Pancreas (tissue), 10 donors: ENCODE measurements at places on chromosomes 16 and 17. TPM values are rescaled to one million over a fixed set of nuclear protein-coding genes. Genes with fewer than 3 reads are reported as not detected.

- no peak for DNase-seq
Observed at GRCh38 chr17:39838057-39838456, 26.1 kb downstream of the IKZF3 start.

GRCh38 chr17:14813649-14814370 is 451.3 kb downstream of the PMP22 start:
- DNase-seq, result peak; percentile 17

GRCh38 chr17:40536295-40537171 is 28.7 kb downstream of the CCR7 start:
- no peak for DNase-seq

DNA sequence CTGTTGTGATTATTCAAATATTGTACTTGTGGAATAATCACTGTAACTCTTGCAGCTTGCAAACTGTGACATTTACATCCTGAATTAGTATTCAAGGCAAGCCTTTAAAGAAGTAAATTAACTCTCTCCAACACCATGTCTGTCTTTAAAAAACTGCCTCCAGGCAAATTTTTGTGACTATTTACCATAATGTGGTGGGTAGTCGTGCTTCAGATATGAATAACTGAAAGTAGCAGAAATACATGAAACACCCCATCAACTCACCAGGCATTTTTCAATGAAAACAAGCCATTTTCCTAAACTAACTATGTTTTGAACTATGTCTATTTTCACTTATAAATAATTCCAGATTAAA is 217.4 kb upstream of the PSMD7 start:
- DNase-seq, result no peak

GRCh38 chr17:62870030-62870541 is 62.0 kb upstream of the MARCHF10 start:
- DNase-seq, result no peak

- DNase-seq, result no peak
Observed at GRCh38 chr16:27238016-27238587, 30.5 kb downstream of the NSMCE1 start.

The ZSCAN10 gene
- 0.35 TPM for total RNA-seq

- no peak for DNase-seq
Observed at GRCh38 chr16:84183911-84184591, 2.8 kb downstream of the TAF1C start.

DNA sequence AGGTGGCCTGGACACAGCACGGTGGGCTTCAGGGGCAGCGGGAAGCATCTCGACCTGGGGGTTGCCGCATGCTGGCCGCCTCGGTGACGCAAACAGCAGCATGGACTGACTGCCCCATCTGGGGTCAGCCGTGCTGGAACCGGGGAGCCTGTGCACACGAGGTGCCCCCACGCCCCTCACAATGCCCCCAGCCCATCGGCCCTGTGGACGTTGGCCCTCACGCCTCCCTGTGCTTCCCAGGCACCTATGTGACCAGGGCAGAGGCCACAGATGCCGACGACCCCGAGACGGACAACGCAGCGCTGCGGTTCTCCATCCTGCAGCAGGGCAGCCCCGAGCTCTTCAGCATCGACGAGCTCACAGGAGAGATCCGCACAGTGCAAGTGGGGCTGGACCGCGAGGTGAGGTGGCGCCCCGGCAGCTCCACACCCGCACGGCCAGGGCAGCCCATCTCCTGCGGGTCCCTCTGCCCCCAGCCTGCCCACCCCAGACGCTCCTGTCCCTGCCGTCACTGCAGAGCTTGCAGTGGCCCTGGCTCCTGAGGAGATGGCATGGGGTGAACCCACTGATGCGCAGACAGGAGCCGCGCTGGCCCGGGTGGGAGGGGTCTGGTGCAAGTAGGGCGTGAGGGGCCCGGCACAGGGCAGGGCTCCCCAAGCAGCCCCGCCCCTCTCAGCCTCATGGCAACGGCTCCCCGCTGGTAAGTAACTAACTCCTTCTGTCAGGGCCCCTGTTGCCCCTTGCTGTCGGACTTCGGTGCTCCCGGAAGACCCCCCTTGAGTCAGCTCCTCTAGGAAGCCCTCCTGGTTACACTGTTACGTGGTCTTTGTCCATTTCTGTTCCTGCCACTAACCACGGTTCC is 13.6 kb downstream of the CDH15 start:
- peak; percentile 77 for DNase-seq

DNA sequence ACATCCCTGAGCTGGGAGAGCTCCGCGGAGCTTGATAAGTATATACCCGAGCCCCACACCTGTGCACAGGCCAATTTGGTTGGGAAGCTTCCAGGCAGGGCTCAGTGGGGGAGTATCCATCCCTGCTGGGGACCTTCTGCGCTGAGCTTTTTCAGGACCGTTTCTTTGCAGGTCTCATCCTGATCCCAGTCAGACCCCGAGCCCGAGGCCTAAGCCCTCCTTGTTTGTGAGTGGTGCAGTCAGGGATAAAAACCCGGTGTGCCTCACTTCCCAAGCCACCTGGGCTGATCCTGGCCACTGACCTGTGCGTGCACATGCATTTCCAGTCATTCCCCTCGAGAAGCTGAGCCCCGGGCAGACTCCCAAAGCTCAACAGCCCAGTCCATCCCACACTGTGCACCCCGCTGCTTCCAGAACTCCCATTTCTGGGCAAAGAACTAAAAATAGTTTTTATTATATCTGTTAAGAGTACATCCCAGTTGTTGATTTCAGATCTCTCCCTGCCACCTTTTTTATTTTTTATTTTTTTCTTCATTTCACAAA is 27.3 kb upstream of the NAT9 start:
- DNase-seq, result no peak

The CSH1 gene
- total RNA-seq, result not detected

The MYH11 gene
- total RNA-seq, result 1.6 TPM

The PMFBP1 gene
- total RNA-seq, result 2.2 TPM

DNA sequence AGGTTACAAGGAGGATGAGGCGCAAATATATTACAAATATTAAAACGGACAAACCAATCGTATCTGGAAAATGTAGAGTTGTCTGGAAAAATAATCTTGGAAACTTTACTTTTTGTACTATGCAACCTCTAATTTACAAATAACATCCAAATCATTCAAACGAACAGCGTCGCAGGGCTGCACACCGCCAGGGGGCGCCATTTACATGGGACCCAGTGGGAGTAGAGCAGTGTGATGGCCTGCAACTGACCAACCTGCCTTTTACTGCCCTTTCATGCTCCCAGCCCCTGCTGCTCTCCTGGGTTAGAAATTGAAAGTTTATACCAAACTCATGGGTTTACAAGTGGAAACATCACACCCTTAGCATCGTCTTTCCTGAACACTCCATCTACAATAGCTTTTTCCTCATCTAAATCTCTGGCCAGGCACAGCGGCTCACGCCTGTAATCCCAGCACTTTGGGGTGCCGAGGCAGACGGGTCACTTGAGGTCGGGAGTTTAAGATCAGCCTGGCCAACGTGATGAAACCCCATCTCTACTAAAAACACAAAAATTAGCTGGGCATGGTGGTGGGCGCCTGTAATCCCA is 10.0 kb downstream of the PITPNC1 start:
- DNase-seq, result no peak

The PPP1R27 gene
- total RNA-seq, result not detected

DNA sequence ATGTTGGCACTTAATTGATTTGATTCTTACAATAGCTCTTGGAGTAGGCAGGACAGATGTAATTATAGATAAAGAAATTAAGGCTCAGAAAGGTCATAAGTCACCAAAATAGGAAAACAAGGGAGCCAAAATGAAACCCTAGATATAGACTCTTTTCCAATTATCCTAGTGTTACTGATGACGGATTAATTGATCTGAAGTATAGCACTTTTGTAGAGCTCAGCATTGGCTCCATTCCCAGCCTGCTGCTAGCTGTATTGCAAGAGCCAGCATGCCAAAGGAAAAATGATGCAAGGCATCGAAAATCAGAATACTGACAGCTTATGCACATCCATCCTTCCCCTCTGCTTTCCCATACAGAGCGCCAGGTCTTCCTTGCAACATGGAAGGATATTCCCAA is 21.6 kb upstream of the RASL10B start:
- DNase-seq, result no peak

The ZNF597 gene
- total RNA-seq, result 0.79 TPM

GRCh38 chr16:56136256-56136655 is 55.0 kb upstream of the GNAO1 start:
- no peak for DNase-seq

DNA sequence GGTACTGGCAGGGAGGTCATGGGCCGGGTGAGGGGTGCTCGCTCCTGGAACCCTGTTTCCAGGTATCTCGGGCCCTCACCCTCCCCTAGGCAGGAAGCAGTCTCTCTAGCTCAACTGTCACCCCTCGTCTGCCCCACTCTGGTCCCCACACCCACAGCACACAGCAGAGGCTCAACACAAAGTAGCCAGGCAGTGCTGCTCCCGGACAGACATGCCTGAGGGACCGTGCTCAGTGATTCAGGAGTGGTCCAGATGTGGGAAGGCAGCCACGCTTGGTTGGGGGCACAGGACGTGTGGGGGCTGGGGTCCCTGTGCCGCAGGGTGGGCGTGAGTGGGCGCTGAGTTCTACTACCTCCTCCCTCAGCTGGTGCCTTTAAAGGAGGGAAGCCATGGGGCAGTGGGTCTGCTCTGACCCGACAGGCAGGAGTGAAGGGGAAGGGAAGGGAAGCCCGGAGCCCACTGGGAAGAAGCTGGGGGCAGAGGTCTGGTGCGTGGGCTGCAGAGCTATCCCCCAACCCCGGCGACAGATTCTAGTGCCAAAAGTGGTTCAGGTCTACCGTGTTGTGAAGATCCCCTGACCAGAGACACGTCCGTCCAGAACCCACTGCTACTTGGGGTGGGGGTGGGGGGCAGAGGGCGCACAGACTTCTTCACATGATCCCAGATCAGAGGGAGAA is 11.8 kb downstream of the SLC16A3 start:
- no peak for DNase-seq

The STAC2 gene
- 0.08 TPM for total RNA-seq

- DNase-seq, result no peak
Observed at GRCh38 chr16:57256601-57257395, 11.7 kb downstream of the ARL2BP start.

DNA sequence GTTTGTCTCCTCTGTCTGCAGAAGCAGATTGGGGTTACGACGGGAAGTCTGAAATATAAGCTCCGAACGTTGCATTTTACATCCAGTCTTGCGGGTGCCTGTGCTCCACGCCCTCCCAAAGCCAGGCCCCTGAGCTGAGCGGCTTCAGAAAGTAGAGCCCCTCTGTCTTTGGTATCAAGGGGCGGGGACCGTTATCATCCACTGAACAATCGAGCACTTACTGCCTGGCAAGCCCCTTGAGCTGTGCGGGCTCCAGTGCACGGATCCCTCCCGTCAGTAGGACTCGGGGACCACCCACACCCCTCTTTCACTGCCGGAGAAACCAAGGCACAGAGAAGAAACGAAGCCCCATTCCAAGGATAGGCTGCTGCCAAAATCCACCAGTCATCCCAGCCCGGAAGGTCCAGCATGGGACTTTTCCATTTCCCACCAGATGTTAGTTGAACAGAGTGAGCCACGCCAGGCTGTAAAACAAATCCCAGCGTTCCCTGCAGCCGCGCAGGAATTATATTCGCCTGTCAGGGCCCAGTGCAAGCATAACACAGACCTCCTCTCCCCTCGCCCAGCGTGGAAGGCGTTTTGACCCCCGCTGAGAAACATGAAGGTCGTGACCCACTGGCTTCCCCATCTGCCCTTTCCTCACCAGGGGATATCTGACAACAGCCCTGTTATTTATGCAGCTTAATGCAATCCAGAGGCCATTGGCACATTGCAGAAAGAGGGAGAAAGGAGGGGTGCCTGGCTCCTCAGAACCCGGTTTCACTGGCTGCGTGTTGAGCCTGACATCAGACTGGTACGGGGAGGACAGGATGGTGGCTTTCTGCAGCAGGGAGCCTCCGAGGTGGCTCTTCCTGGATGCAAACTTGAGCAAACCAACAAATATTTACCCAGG is 212.2 kb upstream of the FOXF1 start:
- no peak for DNase-seq

DNA sequence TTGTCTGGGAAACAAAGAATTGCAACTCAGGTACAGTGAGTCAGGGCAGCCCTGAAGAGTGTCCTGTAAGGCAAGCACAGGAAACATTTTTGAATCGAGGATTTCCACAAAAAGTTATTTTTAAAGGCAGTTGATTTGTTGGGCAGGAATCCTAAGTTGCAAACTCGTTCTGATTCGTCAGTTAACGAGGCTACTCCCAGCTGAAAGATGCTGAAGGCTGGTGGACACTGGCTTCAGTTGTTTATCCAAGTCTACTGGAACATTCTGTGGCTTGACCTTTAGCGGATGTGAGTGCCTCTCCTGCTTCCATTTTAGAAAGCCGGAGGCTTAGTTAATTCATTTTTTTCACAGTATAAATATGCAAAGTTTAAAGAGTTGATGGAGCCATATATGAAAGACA is 84.2 kb downstream of the KCNJ12 start:
- no peak for DNase-seq

GRCh38 chr16:30802936-30803335 is 15.9 kb upstream of the ZNF629 start:
- no peak for DNase-seq

DNA sequence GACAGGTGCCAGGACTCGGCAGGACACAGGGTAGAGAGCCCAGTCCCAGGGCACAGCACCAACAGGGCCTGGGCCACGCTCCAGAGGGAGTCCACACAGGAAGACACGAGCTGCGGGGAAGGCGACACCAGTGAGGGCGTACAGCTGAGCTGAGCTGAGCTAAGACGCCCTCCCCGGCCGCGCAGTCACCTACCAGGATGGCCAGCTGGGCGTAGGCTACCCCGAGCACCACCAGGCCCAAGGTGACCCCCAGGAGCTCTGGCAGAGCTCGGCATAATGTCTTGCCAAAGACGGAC is 42.6 kb downstream of the TSC2 start:
- DNase-seq, result no peak

DNA sequence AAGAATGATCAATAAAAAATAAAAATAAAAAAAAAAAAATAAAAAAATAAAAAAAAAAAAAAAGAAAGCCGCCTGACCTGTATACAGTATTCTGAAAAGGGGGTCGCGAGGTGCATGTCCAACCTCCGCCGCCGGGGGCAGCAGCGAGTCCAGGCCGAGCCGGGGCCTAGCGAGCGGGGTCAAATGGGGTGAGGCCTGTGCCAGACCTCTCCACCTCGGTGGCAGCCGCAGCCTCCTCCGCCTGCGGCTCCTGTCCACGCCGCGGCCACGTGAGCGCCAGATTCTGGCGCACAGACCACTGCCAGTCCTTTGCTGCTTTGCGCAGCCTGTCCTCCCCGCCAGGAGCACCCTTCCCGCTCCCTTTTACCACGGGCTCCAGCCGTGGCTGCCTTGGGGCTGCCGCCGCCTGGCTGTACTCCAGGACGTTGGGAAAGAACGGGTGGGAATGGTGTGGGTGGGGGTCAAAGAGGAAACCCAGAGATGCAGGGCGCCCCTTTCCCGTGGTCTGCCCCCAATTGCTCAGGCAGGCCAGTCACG is 2.4 kb upstream of the BCKDK start:
- peak; percentile 96 for DNase-seq

DNA sequence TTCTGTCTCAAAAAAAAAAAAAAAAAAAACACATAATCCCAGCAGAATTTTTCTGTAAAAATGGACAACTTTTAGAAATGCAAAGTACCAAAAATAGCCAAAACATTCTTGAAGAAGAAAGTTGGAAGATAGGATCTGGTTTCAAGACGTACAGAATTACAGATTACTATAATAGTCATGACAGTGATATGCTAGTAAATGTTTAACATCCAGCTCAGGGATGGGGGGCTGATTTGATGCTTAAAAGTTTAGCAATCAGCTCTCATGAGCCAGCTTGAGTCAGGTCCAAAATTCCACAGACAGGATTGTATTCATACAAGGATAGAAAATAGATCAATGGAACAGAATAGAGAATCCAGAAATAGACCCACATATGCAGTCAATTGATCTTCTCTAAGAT is 100.5 kb downstream of the CYB561 start:
- no peak for DNase-seq

- DNase-seq, result no peak
Observed at GRCh38 chr17:31052187-31052889, 42.4 kb upstream of the NF1 start.

- peak; percentile 51 for DNase-seq
Observed at GRCh38 chr16:47143677-47144558, at the start of gene NETO2. TSS of gene NETO2 (minus strand) at chr16:47143945. CDS start at chr16:47143612, 333 bp downstream.
